ENCODE measurements at places on chromosomes 1 and 21. TPM values are rescaled to one million over a fixed set of nuclear protein-coding genes. Genes with fewer than 3 reads are reported as not detected.

- H3K27me3 ChIP-seq, result no peaks in the 10 kb centered on the region
- H3K27ac ChIP-seq, result no peak overlapping the region
- peaks cover 10% of the 10 kb centered on the region for H3K4me1 ChIP-seq
- DNase-seq, result no peak
- no peaks in the 10 kb centered on the region for H3K36me3 ChIP-seq
- H3K4me3 ChIP-seq, result no peak overlapping the region
Measured at GRCh38 chr1:63611231-63611630, 18.0 kb downstream of the PGM1 start.

The PLA2G2D gene
- not detected for polyA plus RNA-seq

The OR10J1 gene
- not detected for polyA plus RNA-seq

GRCh38 chr1:67973051-67973450, 77.4 kb downstream of the DIRAS3 start:
- no peak overlapping the region for H3K27ac ChIP-seq
- no peak for DNase-seq
- no peaks in the 10 kb centered on the region for H3K4me1 ChIP-seq
- no peak overlapping the region for H3K4me3 ChIP-seq
- H3K27me3 ChIP-seq, result no peaks in the 10 kb centered on the region

DNA sequence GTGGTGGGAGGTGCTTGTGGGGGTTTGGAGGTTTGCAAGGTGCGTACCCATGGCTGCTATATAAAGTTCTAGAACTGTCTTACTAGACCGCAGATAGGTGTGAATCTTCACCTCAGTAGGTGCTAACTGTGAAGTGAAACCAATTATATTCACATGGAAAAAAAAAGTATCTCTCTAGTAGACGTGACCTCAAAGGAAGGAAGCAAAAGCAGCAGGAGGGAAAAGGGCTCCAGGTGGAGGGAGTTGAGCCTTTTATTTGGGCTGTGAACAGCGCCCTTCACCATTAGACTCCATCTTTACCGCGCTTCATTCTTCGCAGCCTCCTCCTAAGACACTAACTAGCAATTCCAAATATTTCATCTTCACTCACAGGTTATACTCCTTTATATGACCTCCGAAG, 129.8 kb downstream of the TBX19 start:
- no peaks in the 10 kb centered on the region for H3K27me3 ChIP-seq
- no peak overlapping the region for H3K4me3 ChIP-seq
- no peaks in the 10 kb centered on the region for H3K4me1 ChIP-seq

DNA sequence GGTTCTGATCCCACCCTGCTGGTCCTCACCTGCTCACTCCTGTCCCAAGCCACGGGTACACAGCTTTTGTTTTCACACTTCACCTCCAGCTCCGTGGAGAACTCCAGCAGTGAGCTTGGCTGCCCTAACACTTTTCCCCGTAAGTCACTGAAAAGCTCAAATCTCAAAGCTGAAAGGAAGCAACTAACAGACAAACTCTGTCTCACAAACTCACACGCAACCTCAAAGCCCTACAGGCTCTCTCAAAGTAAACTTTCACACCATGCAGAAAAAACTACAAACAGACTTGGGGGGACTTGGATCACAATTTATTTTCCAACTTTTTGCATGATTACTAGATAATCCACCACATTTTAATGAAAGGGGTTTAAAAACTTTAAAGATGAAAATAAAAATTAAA, 88.3 kb downstream of the AK5 start:
- no peak for DNase-seq
- H3K27ac ChIP-seq, result no peak overlapping the region
- H3K4me1 ChIP-seq, result no peaks in the 10 kb centered on the region

- H3K27me3 ChIP-seq, result no peaks in the 10 kb centered on the region
- H3K36me3 ChIP-seq, result no peaks in the 10 kb centered on the region
- H3K4me1 ChIP-seq, result peaks cover 33% of the 10 kb centered on the region
Measured at GRCh38 chr1:86500714-86501113, 32.0 kb downstream of the CLCA1 start.

The CHRM3 gene
- 0.22 TPM for polyA plus RNA-seq

- H3K4me3 ChIP-seq, result no peak overlapping the region
- H3K27ac ChIP-seq, result no peak overlapping the region
- peaks cover 2% of the 10 kb centered on the region for H3K27me3 ChIP-seq
- peak; percentile 38 for DNase-seq
- H3K4me1 ChIP-seq, result peaks cover 22% of the 10 kb centered on the region
Measured at GRCh38 chr1:160768295-160768657, 27.7 kb upstream of the LY9 start.

The LRRC8C gene
- polyA plus RNA-seq, result 3.7 TPM

- H3K4me1 ChIP-seq, result no peaks in the 10 kb centered on the region
- H3K27ac ChIP-seq, result no peak overlapping the region
- peaks cover 43% of the 10 kb centered on the region for H3K27me3 ChIP-seq
- H3K36me3 ChIP-seq, result no peaks in the 10 kb centered on the region
- H3K4me3 ChIP-seq, result no peak overlapping the region
Measured at GRCh38 chr1:205554026-205554811, 49.8 kb downstream of the CDK18 start.

The ACTRT2 gene
- not detected for polyA plus RNA-seq

The SAMSN1 gene
- polyA plus RNA-seq, result 1.2 TPM

The SLC30A10 gene
- polyA plus RNA-seq, result not detected

- H3K4me1 ChIP-seq, result peaks cover 14% of the 10 kb centered on the region
- no peak overlapping the region for H3K4me3 ChIP-seq
- H3K27me3 ChIP-seq, result no peaks in the 10 kb centered on the region
Measured at GRCh38 chr1:16019644-16020277, 1.9 kb upstream of the HSPB7 start.

- no peaks in the 10 kb centered on the region for H3K27me3 ChIP-seq
- H3K4me1 ChIP-seq, result no peaks in the 10 kb centered on the region
- H3K27ac ChIP-seq, result no peak overlapping the region
- H3K4me3 ChIP-seq, result no peak overlapping the region
- DNase-seq, result peak; percentile 44
Measured at GRCh38 chr1:236608930-236609726, 4.8 kb upstream of the HEATR1 start.

The AGBL4 gene
- polyA plus RNA-seq, result not detected

GRCh38 chr1:93732514-93732913, 50.9 kb upstream of the BCAR3 start:
- no peaks in the 10 kb centered on the region for H3K36me3 ChIP-seq
- H3K27ac ChIP-seq, result no peak overlapping the region
- no peak overlapping the region for H3K4me3 ChIP-seq
- no peak for DNase-seq
- H3K27me3 ChIP-seq, result no peaks in the 10 kb centered on the region

- DNase-seq, result no peak
- no peaks in the 10 kb centered on the region for H3K36me3 ChIP-seq
- no peaks in the 10 kb centered on the region for H3K27me3 ChIP-seq
- H3K4me3 ChIP-seq, result no peak overlapping the region
- no peak overlapping the region for H3K27ac ChIP-seq
- no peaks in the 10 kb centered on the region for H3K4me1 ChIP-seq
Measured at GRCh38 chr21:25133939-25134338, 473.3 kb downstream of the MRPL39 start.

The OR2T29 gene
- not detected for polyA plus RNA-seq

The RAD54L gene
- polyA plus RNA-seq, result 1.0 TPM

GRCh38 chr21:36465478-36465877, 14.4 kb downstream of the CLDN14 start:
- peaks cover 5% of the 10 kb centered on the region for H3K4me1 ChIP-seq
- DNase-seq, result no peak
- H3K36me3 ChIP-seq, result no peaks in the 10 kb centered on the region
- no peak overlapping the region for H3K27ac ChIP-seq

All from heart right ventricle (tissue), 16 donors.